ENCODE measurements at places on chromosomes 3 and 15.

DNA sequence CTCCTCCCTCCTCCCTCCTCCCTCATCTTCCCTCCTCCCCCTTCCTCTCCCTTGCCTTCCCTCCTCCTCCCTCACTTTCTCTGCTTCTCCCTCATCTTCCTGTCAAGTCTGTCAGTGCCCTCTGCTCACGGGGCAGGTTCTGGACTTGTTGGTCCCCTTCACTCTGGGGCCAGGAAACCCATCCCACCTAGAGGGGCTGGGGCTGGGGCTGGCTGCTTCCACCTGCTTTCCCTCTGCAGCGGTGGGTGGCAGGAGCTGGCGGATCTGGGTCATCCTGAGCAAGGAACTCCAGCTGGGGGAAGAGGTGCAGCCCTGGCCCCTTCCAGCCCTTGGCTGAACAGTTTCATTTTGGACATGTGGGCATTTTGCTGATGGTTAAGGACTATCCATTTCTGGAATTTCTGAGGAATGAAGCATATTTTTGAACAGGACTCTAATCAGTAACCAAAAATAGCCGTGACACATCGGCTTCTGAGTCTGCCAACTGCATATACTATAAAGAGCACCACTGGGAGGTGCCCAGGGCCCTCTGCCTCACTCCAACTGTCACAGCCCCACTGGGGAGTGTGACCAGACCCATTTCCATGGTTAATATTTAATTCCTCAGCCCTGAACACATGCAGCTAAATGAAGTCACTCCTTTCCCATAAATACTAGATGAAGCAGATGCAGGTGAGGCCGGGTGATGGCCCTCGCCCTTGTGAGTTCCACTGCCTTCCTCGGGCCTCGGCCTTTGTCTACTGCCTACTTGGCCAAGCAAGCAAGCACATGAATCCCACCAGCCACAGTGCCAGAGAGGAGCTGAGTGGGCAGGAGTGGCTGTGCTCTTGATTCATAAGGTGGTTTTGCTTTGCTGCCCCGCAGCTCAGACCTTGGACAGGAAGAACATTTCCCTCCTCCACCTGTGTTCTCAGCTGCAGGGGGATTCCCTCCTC, 39.8 kb downstream of the CHDH start:
- no peak for DNase-seq

DNA sequence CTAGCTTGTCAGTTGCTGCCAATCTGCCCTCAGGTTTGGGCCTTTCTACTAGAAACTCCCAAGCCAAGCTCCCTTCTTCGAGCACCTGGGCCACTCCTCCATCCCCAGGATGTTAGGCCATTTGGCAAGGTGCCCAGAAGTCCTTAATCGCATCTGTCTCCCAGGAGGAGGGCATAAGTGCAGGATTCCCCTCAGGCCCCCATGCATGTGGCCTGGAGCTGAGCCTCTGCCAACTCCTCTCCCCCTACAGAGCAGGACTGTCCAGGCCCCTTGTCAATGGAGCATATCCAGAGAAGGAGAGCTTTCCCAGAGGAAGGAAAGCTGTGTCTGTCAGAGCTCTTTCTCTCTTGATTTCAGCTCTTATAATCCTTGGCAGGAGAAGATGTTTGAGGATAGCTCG, 182.6 kb upstream of the ROPN1 start:
- DNase-seq = no peak

DNA sequence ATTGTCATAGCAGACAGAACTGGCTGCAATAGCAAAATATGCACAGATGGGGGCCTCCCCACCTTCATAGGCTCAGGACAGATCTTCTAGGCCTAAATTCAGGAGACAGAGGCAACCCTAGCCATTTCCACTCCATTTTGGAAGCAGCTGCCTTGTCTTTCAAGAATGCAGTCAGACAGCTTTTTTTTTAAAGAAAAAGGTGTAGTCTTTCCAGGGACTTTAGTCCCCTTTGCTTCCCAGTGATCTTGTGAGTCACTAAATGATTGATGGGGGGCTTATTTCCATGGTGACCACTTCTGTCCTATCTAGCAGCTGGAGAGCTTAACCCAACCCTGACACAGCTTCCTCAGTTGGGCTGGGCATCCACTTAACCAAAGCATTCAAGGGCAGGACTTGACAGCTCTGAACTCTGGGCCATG, 165.9 kb downstream of the TPRG1 start:
- DNase-seq = no peak

GRCh38 chr15:28984421-28985315, 98.9 kb downstream of the APBA2 start:
- no peak for DNase-seq

DNA sequence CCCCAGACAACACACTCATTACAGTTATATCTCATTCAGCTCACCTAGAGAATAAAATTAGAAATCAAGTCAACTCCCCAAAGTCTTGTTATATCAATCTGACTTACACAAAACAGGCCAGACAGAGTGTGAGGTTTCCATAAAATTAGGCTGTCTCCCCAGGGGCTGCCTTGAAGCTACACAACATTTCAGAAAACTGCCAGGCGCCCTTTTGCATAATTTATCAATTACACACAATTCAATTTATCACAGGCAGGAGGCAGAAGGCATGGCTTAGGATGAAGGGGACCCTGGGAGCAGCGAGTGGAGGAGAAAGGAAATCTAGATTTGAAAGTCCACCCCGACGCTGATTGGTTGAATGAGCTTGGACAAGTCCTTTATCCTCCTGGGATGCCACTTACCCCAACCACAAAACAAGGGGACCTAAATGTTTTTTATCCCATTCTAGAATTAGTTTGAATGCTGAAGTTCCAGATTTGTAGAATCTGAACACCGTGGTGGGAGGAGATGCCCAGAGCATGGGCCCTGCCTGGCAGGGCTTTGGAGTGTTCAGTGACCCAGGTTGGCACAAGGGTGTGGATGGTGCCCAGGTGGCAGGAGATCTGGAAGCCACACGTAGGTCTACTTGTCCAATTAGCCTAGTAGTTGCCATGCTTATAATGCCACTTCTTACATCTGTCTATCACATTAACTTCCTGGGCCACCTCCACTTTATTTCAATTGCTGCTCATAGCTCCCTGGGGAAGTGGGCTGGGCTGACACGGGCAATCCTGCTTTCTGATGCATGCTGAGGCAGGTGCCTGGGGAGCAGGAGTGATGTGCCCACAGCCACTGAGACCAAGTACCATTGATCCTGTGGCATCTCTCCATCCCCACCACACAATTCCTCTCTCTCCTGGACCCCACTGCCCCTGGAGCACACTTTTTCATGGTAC, 119.8 kb upstream of the TLE3 start:
- no peak for DNase-seq

Measured in CD4-positive, alpha-beta T cell treated with Interleukin-10 for 1 hour (primary cell).